ENCODE measurements at places on chromosomes 11 and 22.
A peak's percentile ranks its signal among the peaks of the same experiment; 100 is the strongest.

DNA sequence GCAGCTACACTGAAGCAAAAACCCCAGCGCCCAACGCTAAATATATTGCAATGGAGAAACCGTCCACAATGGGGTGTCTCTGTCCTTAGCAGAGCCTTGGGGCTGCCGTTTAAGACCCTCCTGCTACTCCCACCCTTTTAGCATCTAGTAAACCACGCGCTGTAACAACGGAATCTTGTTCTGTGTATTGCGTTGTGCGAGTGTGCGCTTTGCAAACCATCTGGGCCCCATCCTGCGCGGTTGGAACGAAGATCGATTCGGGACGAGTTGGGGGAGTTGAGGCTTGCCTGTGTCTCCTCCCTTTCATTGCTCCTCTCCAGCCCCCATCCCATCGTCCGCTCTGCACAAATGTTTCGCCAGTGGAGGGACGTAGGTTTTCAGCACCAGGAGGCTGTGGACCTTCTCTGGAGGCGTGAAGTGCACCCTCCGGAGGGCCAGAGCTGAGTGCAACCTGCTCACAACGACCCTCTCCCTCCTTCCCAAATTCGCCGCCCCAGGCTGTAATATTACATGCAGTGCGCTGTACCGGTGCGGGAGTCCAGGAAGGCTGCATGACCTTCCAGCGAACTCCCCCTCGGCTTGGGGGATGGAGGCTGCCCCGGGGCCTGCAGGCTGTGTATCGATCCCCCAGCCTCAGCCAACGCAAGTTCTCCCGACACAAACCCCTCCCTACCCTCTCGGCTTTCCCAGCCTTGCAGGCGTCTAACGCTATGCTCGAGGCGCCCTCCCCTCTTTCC lies 1.6 kb upstream of the KMT2A start:
- DNase-seq, result no peak

GRCh38 chr11:118620529-118621070 lies 13.2 kb downstream of the PHLDB1 start:
- DNase-seq, result no peak

- DNase-seq, result no peak
These were observed 98.6 kb upstream of the CD44 start for GRCh38 chr11:35040221-35040942.

DNA sequence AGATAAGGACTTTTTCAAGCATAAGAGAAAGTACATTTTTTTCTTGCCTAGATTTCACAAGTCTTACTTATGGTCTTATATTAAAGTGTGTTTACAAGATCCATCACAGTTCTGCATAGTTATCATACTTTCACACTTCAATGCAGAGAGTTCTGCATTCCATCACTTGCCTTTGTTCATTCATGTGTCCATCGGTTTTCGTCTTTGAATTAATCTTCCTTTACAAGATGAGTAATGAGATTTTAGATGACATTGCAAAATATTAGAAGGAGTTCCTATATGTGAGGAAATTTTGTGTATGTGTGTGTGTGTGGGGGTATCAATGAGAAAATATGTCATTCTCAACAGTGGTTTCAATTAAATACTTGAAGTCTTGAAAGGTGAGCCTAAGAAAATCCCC lies 98.1 kb upstream of the GUCY1A2 start:
- DNase-seq, result no peak

- DNase-seq, result no peak
These were observed 1.4 kb upstream of the BATF2 start for GRCh38 chr11:64998141-64998540.

DNA sequence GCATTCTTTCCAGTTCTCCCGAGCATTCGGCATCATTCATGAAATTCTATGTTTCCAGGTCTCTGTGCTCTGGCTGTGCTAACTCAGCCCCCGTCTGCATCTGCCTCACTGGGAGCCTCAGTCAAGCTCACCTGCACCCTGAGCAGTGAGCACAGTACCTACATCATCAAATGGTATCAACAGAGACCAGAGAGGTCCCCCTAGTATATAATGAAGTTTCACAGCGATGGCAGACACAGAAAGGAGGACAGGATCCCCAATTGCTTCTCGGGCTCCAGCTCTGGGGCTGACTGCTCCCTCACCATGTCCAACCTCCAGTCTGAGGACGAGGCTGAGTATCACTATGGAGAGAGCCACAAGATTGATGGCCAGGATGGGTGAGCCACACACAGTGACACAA lies 52.8 kb upstream of the IGLL5 start:
- no peak for DNase-seq

DNA sequence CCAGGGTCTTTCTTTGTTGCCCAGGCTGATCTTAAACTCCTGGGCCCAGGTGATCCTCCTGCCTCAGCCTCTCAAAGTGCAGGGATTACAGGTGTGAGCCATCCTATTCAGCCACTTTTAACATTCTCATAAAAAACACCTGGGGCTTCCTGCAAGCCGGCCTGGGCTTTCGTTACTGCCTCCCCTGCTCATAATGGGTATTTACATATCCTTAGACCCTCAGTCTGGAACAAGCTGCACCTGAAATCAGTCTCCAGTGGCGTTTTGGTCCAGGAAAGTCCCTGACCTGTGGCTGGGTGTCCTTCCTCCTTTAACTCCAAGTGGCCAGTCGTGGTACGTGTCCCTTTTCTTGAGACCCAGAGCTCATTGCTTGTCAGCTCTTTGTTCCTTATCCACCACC lies 320.7 kb downstream of the TMEM135 start:
- DNase-seq, result no peak

DNA sequence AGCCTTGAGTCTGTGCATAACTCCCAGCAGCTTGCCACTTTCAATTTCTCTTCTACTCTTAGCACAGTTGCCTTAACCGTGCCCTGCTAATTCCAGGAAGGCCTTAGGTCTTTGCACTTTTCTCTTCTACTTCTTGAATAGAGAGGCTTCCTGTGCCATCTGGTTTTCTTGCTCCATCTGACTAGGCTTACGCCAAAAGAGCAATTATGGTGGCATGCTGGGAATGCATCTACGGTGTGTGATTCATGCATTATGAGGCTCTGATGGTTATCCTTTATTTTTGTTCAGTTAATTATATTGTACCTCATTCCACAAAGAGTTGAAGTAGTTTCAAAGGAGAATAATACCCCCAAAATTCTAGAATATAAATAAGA lies 29.4 kb downstream of the SIK2 start:
- no peak for DNase-seq

DNA sequence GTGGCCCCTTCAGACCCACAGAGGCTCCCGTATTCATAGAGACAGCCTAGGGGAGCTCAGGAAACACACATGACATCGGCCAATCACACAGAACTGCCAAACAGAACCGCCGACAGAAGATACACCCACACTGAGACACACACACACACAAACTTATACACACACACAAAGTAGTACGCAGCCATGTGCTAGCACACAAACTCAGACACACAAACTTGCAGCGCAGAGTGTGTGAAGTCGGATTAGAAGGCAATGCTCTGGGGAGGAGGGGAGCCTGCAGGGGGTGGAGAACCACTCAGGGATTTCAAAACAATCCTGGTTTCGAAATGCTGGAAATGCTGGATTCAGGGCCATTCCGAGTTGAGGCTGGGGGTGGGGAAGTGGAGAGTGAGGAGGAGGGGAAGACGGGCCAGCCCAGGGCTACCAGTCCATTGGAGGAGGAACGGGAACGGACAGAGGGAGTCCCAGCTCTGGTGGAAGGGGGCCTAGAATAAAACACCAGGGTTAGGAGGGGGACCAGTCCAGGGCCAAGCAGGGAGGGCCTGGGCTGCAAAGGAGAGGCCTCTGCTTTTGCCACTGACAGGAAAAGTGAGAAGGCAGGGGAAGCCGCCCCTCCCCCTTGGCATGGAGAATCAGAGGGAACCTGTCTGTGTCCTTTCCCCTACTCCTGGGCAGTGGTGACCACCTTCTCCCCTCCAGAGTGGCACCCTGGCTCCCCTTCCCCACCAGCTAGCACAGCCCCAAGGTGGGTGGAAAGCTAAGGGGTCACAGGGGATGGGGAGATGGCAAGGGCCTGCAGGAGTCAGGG lies 4.4 kb downstream of the BCL9L start:
- no peak for DNase-seq

DNA sequence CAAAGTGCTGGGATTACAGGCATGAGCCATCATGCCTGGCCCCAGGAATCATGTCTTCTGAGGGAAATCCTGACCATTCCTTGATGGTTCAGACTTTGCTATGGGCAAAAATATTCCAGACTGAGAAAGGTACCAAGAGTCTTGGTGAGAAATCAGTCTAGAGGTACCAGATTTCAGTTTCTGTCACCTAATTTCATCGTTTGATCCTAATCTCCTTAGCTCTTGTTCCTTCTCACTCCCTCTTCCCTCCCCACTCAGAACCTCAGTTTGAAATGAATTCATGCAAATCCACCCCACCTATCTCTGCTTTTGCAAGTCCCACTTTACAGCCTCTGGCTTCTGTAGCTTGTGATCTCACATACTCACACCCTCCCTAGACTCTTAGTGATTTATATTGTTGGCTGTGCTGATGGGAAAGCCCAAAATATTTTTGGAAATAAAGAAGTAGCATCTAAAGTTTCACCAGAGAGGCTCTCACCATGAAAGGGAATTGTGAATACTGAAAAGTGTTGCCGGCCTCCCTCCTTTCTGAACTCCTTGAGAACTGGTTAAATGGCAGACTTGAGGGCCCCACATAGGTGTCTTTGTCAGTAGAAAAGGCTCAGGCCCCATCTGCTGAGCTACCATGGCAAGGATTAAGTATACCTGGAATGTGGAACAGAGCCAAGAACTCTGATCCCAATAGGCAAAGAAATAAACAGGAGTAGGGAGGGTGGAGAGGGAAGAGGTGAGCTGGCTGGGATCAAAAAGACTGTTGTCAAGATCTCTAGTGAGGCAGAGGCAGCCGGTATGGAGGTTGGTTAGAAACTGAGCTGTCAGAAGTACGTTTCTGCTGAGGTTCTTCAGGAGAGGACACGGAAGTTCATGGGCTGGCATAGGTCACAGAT lies 190.5 kb upstream of the MTMR2 start:
- DNase-seq, result no peak

DNA sequence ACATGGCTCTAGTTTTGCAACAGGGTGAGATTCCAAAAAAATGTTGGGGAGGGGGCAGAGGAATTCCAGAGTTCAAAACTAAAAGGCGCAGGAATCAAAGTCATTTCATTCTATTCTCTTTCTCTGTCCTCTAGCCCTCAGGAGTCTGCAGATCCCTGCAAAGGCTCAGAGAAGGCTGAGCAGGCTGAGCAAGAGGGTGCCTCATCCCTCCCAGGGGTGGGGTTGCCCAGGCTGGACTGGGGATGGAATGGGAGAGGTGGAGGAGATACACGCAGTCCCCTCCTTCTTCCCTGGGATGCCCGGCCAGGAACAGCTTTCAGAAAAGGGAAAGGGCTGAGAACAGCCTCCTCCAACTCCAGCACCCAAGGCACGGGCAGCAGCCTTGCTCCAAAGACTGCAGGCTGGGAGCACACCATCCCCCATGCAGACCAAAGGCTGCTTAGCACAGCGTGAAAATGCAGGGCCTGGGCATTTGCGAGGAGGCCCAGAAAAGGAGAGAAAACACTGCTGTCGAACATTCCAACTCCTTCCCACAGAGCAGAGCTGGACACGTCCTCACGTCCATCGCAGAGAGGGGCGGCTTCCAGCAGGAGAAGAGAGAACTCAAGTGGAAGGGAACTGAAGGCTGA lies 51.8 kb downstream of the MN1 start:
- no peak for DNase-seq

GRCh38 chr22:43293655-43294392 lies 49.3 kb downstream of the SCUBE1 start:
- peak; percentile 57 for DNase-seq

GRCh38 chr11:110199184-110199981 lies 97.0 kb downstream of the RDX start:
- DNase-seq, result no peak

DNA sequence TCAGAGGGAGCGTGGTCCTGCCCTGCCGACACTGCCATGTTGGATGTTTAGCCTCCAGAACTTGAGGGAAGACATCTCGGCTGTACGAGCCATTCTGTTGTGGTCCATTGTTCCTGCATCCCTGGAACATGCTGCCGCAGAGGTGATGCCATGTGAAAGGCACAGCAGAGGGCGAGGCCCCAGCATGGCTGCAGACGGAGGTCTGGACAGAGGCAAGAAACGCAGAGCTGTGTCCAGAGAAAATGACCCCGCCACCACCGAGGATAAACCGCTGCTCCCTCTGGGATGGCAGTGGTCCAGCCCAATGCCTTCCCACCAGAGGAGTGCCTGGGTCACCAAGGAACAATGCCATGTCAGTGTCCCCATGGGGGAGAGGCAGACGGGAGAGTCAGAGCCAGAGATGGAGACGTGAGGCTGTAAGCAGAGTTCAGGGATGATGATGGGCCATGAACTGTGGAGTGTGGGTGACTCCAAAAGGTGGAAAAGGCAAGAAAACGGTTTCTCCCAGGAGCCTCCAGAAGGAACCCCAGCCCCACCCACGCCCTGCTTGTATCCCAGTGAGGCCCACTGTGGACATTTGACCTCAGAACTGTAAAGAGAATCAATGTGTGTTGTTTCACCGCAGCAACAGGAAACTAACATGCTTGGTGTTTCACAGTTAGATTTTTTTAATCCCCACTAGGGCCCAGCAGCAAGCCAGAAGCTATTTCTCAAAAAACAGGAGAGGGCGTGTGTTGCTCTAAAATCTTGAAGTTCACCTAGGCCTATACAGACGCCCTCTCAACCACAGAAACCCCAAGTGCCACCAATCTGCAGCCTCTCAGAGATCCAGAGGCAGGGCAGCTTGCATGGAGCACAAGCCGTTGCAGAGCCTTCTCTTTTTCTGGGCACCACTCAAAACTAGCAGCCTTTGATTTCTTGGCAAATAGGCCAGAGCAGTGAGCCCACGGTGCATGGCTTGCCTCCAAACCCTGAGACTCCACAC lies 1422.9 kb downstream of the TBC1D22A start:
- DNase-seq, result no peak

DNA sequence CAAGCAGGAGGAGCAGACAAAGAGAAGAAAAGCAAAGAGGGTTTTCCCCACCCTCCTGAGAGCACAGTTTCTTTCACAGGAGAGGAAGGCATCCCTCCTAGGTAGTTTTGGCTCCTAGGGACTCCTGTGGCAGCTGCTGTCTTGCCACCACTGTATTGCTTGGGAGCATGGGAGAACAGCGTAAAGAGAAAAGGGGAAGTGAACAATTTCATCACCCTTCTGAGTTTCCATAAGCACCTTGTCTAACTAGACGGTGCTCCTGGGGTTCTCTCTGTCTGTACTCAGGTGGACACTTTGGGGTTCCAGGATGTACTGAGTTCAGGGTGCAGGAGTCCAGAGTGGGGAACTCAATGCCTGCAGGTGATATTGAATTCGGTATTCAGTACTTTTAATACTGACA lies 1430.5 kb downstream of the TBC1D22A start:
- no peak for DNase-seq

DNA sequence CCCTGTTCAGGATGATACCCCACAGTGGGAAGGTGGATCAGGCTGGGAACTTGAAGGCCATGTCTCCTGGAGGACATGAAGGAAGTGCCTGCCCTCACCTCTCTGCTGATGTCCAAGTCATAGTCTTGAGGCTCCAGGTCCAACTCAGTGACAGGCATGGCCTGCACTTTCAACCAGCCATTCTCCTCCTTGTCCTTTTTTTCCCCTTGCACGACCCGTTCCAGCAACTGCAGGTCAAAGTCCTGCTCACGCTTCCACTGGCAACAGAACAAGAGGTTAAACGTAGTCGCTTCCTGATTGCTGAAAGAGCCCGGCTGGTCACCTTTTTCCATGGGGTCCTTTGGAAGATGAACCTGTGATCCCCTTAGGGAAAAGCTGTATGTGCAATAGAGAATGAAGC lies 47.7 kb downstream of the C11orf58 start:
- no peak for DNase-seq

All from hematopoietic multipotent progenitor cell treated with erythropoietin and hydrocortisone succinate and interleukin-3 and kit ligand, for 15 days (in vitro differentiated cells).